CD4-positive, alpha-beta T cell treated with Interferon alpha-2 for 1 hour (primary cell): ENCODE measurements at places on chromosomes 16 and 17.
A peak's percentile ranks its signal among the peaks of the same experiment; 100 is the strongest.

DNA sequence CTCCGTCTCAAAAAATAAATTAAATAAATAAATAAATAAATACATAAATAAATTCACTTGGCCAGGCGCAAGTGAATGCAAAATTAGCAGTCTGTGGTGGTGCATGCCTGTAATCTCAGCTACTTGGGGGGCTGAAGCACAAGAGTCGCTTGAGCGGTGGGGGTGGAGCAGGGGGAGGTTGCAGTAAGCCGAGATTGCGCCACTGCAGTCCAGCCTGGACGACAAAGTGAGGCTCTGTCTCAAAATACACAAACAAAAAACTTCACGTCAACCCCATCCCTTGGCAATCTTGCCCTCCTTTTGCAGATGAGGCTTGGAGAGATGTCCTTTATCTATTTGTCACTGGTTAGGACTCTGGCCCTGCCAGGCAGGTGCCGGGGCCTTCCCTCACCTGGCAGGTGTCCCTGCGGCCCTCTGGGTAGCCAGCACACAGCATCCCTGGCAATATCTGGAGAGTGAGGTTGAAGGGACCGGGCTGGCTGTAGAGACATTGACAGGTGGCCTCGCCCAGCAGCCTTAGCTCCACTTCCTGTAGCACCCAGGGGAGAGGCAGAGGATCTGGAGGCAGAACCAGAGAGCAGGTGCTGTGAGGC lies 4.4 kb downstream of the PRSS36 start:
- no peak for DNase-seq

DNA sequence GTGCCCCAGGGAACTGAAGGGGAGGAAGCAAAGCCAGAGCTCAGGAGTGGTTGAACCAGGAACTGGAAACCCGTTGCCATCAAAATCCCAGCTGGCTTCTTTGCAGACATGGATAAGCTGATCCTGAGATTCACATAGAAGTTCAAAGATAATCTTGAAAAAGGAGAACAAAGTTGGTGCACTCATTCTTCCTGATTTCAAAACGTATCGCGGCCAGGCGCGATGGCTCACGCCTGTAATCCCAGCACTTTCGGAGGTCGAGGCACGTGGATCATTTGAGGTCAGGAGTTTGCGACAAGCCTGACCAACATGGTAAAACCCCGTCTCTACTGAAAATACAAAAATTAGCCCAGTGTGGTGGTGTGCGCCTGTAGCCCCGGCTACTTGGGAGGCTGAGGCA lies 7.1 kb downstream of the RAP1GAP2 start:
- no peak for DNase-seq

DNA sequence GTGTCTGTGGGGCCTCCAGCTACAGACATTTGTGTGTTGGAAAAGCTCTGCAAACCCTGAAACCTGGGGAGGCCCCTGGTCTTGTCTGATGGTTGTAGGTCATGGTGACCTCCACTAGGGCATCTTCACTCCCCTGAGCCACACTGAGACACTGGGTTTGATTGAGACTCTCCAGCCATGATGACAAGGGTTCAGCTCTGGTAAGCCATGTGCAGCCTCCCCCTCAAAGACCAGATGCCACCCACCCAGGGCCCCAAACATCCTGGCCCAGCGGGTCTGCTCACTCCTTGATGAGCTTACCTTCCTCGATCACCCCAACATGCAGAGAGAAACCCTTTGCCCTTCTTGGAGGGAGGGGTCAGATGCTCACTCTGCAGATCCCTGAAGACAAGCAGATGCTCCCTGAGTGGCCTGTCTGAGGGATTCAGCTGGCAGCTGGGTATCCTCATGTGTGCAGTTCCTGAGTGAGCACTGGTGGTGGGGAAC lies 101.6 kb downstream of the METRNL start:
- no peak for DNase-seq

DNA sequence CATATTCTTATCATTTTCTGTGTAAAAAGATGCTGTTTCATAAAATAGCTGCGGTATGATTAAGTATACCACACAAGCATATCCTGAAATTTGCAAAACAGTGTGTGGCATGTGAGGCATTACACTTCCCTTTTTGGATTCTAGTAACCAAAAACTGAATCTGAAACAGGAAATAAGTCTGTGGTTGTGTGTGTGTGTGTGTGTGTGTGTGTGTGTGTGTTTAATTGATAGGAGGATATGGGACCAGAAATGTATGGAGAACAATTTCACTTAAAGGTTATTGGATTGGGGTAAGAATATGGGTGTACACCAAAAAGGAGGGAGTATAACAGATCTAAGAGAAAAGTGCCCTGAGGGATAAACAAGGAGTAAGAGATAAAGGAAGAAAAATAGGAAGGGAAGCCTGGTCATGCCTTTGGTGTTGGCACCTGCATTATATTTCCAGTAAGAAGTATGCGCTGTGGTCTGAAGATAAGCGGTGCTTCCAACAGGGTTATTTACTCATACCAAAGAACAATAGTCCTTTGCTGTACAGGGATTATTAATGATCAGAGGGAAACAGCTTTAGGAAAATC lies 4.0 kb downstream of the LYRM1 start:
- DNase-seq, result peak; percentile 76

GRCh38 chr17:13027246-13027645 lies 9.4 kb upstream of the ELAC2 start:
- DNase-seq, result no peak
